Left forelimb (tissue), 1 donor: ENCODE measurements at places on chromosomes 12 and 14.

DNA sequence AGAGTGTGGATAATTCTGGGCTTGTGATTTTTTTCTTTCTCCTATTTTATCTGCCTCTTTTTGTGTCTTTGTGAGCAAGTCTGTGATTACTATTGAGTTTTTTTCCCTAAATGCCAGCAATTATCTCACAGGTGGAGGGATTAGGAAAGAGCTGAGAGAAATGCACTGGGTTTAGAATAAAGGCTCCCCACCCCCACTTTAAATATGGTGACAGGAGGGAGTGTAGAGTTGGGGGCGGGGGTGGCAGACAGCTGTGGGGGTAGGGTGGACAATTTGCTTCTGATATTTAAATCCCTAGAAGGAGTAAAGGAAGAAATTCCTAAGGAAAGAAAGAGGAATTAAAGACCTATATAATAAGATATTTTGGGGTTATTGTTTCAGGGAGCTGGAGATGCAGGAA, 145.9 kb downstream of the NRXN3 start:
- DNase-seq: no peak

DNA sequence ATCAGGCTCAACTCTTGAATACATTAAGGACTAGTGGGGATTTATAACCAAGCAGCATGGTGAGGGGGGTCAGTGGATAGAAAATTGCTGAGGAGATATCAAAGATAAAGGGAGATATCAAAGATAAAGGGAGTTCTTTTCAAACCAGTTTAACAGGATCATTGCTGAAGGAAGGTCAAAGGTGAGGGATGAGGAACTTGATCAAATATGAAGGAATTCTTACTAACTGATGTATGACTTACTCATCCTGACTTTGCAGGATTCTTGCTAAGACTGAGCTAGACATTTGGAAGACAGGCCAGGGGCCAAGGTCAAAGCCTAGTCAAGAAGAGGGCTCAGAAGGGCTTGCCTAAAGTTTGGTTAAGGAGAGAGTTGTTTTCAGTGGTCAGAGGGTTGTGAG, 4.8 kb downstream of the ABHD4 start:
- no peak for DNase-seq

DNA sequence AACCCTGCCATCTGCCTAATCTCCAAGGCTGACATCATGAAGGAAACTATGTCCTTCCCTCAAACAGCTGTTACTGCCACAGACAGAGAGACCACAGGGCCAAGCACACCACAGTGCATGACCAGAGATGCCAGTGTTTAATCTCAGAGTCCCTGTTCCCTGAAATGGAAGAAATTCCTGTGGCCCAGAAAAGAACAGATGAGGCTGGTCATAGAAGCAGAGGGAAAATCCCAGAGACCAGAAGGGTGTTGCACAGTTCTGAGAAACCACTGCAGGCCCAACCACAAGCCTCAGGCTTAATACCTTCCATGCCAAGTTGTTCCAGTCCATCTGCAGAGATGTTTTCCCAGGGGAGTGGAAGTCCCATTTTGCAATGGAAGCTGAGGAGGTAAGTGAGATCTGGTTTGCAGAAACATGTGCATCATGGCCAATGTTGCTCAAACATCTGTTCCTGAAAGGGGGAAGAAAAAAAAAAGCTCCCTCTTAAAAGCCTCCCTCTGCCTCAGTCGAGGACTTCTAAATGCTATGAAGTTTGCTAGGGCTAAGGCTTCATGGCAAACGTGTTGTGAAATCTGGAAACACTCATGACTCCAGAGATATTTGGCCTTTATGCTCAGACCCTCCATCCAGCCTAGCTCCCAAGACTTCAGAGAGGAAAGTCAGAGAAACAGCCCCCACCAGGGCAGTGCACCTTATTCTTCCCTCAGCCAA, 98.6 kb downstream of the SCARB1 start:
- DNase-seq: no peak

GRCh38 chr12:114209861-114210260, 196.1 kb downstream of the TBX5 start:
- no peak for DNase-seq

- no peak for DNase-seq
Observed at GRCh38 chr14:55976219-55976618, 142.0 kb upstream of the PELI2 start.
